ENCODE measurements at places on chromosomes 6 and 20. TPM values are rescaled to one million over a fixed set of nuclear protein-coding genes. Genes with fewer than 3 reads are reported as not detected.

DNA sequence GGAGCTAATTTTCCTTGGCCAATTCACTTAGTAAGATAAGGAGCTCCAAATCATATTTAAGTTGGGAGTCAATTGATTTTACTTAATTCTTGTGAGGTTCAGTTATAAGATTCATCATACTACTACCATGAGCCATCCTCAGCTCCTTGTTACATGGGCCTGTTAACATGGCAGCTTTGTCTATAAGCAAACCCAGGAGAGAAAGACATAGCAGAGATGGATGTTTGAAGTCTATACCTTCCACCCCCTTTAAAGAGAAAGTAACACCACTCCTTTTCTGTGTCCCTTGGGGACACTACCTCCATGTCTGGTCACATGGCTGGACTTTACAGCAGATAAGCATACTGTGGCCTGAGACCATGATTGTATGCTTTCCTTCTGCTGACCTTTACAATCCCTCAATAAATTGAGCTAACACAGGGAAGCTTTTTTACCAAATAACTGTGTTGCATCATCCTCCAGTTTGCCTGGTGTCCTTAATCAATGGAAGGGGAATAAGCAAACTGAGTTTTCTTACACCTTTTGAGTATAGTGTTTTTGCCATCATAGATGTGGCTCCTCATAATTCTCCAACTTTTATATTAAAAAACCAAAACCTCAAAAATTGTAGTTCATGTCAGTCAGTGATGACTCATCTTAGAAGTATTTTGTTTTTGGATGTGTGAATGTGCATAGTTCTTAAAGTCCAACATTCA lies 9.8 kb upstream of the ZNFX1 start:
- no peak for DNase-seq

GRCh38 chr20:16528078-16528477 lies 45.2 kb downstream of the KIF16B start:
- DNase-seq = no peak

GRCh38 chr20:50353289-50353961 lies 156.8 kb upstream of the PTPN1 start:
- no peak for DNase-seq

GRCh38 chr6:4776493-4777393 lies 539 bp downstream of the CDYL start:
- no peak for DNase-seq

The NAA20 gene
- 67.0 TPM for total RNA-seq

The SLPI gene
- 0.43 TPM for total RNA-seq

DNA sequence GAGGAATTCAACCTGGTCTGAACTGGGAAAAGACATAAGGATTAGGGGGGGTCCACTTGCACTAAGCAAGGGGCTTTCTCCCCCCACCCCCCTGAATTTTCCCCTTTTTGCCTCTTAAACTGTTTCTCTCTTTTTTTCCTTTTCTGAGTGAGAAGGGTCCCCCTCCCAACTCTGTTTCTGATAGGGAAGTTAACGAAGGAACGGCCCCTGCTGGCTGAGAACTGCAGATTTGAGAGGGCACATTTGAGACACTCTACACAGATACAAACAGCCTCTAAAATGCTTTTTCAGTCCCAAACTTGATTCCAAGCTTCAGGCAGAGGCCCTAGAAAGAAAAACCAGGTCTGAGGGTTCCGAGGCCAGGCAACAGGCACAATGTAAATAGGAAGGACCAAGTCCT lies 91.7 kb downstream of the JARID2 start:
- DNase-seq = no peak

GRCh38 chr20:48457193-48458002 lies 370.4 kb downstream of the PREX1 start:
- DNase-seq = no peak

DNA sequence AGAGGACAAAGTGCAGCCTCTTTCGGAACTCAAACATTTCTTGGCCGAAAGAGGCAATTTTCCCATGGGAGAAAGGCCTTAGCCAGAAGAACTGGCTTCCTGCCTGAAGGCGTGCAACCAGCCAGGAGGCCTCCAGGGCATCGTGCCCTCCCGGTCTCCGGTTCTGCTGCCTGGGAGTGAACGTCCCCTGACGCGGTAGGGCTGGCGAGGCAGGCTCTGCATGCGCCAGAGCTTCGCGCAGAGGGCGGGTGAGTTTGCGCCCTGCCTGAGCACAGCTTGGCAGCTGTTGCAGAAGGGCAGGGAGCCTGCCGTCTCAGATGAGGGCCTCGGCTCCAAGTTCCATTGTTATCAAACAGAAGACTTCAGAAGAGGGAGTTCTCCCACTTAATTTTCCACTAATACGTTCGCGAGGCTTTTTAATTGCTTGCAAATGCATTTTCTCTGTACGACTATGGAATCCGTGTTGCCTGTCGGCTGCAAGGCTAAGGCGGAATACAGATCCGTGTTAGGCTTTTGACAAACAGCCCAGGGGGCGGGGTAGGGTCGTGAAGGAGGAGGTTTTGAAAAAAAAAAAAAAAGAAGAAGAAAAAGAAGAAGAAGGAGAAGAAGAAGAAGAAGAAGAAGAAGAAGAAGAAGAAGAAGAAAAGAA lies 5.5 kb upstream of the TFAP2D start:
- no peak for DNase-seq

The OTOR gene
- total RNA-seq = not detected

DNA sequence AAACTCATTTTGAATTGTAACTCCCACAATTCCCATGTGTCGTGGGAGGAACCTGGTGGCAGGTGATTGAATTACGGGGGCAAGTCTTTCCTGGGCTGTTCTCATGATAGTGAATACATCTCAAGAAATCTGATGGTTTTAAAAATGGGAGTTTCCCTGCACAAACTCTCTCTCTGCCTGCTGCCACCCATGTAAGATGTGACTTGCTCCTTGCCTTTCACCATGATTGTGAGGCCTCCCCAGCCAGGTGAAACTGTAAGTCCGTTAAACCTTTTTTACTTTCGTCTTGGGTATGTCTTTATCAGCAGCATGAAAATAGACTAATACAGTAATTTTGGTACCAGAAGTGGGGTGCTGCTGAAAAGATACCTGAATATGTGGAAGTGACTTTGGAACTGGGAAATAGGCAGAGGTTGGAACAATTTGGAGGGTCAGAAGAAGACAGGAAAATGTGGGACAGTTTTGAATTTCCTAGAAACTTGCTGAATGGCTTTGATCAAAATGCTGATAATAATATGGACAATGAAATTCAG lies 41.4 kb upstream of the SAMHD1 start:
- no peak for DNase-seq

Measured in heart right ventricle (tissue), 16 donors.